Fibroblast of skin of left quadriceps (primary cell): ENCODE measurements at places on chromosomes 1 and 21.

GRCh38 chr1:194033646-194034045, 847.2 kb upstream of the B3GALT2 start:
- DNase-seq, result no peak

GRCh38 chr1:12528021-12528852, 89.8 kb downstream of the DHRS3 start:
- DNase-seq, result no peak

DNA sequence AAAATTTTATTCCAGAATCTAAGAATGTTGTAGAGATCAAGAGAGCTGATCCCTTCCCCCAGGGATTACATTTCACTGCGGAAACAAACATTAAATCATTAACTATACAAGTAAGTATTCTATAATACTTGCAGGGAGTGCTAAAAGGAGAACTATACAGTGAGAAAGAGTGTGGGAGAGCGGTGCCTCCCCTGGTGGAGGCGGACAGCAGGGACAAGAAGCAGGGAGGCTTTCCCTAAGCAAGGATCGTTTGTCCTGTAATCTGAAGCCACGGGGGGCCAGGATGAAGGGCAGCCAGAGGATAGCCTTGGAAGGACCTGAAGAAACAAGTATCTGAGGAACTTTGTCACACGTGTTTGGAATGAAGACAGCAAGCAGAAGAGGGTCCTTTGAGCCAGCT, 40.1 kb downstream of the SLC9C2 start:
- no peak for DNase-seq

DNA sequence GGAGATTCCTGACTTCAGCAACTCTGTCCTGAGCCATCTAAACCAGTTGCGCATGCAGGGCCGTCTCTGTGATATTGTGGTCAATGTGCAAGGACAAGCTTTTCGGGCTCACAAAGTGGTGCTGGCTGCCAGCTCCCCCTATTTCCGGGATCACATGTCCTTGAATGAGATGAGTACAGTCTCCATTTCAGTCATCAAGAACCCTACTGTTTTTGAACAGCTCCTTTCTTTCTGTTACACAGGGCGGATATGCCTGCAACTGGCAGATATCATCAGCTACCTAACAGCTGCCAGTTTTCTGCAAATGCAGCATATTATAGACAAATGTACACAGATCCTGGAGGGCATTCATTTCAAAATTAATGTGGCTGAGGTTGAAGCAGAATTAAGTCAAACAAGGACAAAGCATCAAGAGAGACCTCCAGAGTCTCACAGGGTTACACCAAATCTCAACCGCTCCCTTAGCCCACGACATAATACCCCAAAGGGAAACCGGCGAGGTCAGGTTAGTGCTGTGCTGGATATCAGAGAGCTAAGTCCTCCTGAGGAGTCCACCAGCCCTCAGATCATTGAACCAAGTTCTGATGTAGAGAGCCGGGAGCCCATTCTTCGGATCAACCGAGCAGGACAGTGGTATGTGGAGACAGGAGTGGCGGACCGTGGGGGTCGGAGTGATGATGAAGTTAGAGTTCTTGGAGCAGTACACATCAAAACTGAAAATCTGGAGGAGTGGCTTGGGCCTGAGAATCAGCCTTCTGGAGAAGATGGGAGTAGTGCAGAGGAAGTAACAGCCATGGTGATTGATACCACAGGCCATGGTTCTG, 2.3 kb downstream of the ZBTB37 start:
- no peak for DNase-seq

- no peak for DNase-seq
These were observed 156.6 kb downstream of the GREM2 start for GRCh38 chr1:240455228-240455821.

DNA sequence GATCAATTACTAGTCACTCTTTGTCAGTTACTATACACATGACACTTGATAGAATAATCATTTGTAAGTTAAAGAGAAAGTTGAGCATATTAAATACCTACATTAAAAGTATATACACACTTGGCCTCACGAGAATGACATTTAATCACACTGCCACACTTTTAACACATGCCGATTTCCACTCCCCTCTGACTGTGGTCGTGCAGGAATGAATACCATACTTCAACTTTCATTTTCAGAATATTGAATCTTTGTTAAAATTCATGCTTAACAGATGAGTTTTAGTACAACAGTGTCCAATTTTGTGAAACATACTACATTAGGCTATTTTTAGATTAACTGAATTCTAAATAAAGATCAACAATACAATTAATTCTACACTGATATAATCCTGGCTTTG, 78.2 kb upstream of the SDC3 start:
- DNase-seq, result no peak

GRCh38 chr1:7549277-7550161, 221.6 kb upstream of the VAMP3 start:
- DNase-seq, result peak; percentile 45

- DNase-seq, result no peak
These were observed 13.4 kb downstream of the LAPTM5 start for GRCh38 chr1:30744060-30744756.

- no peak for DNase-seq
These were observed 134.2 kb downstream of the NEK7 start for GRCh38 chr1:198291036-198291435.

- DNase-seq, result no peak
These were observed 66.2 kb downstream of the RGL1 start for GRCh38 chr1:183871142-183871541.

DNA sequence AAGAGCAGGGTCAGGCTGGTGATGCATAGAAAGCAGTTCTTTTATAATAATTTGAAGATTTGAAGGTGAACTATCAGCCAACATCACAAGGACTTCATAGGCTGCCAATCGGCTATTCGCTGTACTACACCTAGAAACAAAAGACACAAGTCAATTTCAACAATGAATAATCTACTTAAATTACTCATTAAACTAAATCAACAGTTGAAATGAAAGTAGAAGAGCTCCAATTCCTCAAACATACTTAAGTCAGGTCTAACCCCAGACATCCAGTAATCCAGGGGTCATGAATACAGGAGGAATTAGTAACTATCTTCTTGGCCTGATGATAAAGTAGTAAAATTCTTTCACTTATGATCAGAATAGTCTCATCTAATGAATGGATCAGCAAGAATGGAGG, 64.5 kb downstream of the PCSK9 start:
- DNase-seq, result no peak

DNA sequence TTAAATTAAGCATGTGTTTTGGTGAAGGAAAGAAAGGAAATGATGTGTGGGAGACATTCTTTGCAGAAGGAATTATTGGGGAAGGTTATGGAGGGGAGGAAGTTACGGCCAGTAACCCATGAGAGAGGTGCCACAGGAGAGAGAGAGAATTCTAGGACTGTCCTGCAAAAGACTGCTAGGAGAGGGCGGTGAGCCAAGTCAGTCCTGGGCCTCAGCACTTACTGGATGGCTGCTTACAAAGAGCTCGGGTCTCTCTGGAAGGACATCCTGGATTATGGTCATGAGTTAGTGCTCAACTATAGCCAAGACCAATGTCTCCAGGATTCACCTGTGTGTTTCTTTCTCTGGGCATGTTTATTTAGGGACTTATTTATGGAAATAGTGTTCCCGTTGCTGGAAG, 74.4 kb upstream of the HSD17B7 start:
- no peak for DNase-seq

GRCh38 chr1:44244986-44245385, 31.7 kb downstream of the DMAP1 start:
- no peak for DNase-seq

- no peak for DNase-seq
These were observed 17.9 kb upstream of the ATP6V1G3 start for GRCh38 chr1:198558402-198558801.

DNA sequence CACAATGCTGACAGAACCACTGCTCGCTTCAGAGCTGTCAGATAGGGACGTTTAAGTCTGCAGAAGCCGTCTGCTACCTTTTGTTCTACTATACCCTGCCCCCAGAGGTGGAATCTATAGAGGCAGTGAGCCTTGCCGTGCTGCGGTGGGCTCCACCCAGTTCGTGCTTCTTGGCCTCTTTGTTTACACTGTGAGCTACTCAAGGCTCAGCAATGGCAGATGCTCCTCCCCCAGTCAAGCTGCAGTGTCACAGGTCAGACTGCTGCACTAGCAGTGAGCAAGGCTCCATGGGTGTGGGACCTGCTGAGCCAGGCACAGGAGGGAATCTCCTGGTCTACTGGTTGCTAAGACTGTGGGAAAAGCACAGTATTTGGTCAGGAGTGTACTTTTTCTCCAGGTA, 47.1 kb downstream of the LEPR start:
- DNase-seq, result no peak

DNA sequence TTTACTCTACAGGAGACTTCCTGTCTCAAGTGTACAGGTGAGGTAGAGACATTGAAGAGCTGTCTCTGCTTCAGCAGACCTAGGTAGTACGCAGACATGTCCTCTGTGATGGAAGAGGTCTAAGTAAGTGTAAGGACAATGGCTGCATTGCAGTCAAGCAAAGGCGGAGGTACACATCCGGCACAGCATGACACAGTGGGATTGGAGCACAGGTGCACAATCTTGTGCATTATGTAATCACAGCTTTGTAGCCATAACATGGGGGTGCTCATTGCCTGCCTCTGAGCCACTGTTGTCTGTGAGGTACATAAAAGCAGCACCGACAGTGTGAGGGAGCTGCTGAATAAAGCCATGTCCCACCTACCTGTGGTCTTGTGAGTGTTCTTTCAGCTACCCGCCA, 66.4 kb upstream of the CCDC190 start:
- DNase-seq, result no peak
